NT2/D1 (cell line): ENCODE measurements at places on chromosomes 11 and 22.

GRCh38 chr11:70397983-70398833 is at the start of gene CTTN:
CTTN (plus strand) TSS chr11:70398529; CDS start chr11:70407298, 8,769 bp downstream.
- peak; percentile 83 for DNase-seq

- DNase-seq: no peak
Observed at GRCh38 chr11:68969386-68969785, 11.4 kb downstream of the MRGPRD start.

DNA sequence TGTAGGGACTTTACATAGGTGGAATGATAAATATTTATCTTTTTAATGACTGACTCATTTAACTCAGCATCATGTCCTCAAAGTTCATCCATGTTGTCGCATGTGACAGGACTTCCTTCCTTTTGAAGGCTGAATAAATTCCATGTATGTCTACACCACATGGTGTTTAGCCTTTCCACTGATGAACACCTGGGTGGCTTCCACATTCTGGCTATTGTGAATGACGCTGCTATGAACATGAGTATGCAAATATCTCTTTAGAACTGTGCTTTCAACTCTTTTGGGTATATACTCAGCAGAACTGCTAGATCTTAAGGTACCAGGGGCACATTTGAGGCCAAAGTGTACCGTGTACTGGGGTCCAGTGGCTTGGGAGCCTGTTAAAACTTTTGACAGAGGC is 24.1 kb downstream of the LARGE1 start:
- no peak for DNase-seq

DNA sequence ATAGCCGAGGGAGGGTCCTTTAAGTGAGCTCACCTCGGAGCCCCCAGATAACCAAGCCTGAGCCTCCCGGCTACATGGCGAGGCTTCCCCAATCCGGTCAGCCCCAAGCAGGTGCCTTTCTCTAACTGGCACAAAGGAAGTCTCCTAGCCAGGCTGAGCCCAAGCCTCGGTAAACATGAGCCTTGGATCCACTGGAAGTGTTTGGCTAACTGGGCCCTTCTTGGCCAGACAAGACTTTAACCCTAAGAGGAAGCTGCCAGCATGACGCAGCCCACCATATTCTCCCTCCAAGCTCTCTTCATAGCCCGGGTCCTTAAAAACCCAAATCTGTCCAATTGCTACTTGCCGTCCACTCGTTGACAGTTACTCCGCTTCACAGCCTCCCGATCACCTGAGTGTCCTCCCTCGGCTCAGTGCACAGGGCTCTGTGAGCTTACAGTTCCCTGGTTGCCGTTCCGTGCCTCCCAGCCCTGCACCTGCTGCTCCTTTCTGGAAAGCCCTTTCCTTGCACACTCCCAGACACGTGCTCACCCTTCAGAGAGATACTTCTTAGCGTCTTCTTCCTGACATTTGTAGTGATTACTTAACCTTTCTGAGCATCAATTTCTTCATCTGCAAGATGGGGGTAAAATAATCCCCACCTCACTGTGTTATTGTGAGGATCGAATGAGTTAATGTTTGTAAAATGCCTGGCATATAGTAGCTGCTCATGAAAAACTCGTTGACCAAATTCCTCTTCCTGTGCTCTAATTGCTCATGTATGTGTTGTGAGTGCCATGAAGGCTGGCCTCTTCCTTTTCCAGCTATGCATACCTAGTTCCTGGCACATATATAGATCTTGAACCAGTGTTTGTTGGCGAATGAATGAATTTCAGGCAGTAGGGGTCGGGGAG is 25.6 kb downstream of the TXN2 start:
- DNase-seq: no peak

DNA sequence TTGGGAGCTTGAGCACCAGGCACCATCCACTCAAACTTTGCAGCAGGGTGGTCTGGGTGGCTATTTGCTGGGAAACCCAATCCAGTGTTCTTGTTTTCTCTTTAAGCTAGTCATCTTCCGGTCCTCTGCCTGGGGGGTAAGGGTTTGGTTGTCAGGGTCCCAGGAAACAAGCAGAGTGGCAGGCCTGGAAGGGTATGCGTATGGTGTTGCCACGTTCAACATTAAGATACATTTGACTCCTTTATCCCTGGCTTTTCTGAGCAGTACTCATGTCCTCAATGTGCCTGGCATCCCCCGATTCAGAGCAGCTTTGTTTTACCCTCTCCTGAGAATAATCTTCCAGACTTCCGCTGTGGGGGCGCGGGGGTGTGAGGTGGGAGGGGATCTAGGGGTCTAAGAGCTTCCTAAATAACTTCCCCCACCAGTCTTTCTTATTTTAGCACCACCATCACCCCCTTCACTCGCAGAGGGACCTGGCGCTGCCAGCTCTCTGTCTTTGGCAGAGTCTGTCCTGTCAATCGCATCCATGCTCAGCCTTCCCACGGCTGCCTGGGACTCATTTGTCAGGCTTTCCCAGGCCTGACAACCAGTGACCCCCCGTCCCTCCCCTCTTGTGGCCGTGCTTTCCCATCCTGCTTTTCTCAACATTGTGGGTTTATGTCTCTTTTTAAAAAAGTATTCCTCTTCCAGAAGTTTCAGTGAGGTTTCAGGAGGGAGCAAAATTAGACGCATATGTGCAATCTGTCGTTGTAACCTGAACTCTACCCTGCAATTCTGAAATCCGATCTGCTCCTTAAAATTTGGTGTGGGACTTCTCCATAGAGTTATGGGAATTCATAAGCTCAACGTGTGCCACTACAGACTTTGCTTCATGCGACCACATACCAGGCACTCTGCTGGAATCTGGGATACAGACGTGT is 27.0 kb upstream of the RBFOX2 start:
- no peak for DNase-seq
